Anterior cingulate cortex (tissue), 58 donors: ENCODE measurements at places on chromosomes 1 and 21.

DNA sequence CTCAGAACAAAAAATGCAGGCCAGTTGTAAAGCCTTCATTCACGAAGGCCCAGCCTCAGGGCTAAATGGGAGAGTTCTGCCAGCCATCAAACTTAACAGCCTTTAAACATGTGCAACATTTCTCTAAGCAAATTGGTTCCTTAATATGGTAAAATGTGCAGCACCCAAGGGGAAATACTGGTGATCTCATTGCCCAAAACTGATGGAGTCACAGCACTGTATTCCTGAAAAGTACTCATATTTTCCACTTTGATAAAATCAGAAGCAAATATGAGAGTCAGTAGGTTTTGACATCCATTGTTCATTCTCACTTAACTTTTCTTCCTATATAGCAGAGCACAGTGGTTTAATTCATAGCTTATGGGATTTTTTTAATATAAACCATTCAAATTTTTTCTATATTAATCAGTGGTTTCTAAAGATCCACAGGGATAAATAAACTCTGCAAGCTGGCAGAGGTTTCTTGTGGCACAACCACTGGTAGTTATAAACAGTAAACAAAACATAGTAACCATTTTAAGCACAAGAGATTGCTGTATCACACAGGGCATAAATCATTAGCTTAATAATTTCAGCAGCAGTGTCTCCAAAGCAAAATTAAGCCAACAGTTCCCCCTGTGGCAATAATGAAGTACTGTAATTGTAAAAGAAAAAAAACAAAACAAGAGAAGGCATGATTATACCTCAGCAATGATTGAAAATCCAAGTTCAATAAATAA, 106.9 kb upstream of the LYPLAL1 start:
- no peak for DNase-seq

DNA sequence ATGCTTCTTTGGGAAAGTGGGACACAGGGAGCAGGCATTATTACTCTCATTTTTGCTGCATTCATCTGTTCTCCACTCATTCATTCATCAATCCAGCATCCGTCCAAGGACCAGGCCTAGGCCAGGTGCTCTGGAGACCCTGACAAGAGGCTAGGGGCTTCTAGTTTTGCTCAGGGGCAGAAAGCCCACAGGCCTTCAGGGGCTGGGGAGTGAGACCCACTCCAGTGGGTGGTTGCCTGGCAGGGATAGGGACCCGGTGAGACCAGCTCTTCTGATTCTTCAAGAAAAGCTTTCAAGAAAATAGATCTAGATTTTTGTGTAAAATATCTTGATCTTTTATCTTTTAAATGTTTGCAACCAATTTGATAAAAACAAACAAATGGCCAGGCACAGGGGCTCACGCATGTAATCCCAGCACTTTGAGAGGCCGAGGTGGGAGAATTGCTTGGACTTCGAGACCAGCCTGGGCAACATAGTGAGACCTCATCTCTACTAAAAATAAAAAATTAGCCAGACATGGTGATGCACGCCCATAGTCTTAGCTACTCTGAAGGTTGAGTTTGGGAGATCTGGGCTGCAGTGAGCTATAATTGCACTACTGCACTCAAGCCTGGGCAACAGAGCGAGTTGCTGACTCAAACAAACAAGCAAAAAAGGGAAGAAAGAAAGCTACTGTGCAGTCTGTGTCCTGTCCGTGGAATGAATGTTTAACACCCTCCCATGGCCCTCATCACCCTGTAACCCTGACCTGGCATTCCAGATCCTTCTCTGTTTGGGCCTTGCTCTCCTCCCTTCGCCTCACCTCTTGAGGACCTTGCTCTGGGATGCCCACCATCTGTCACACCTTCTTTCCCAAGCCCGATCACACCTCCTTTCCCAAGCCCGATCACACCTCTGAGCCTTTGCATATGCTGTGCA, 17.3 kb upstream of the LRP8 start:
- DNase-seq = no peak

GRCh38 chr1:219365451-219365850, 191.8 kb downstream of the LYPLAL1 start:
- DNase-seq = no peak

DNA sequence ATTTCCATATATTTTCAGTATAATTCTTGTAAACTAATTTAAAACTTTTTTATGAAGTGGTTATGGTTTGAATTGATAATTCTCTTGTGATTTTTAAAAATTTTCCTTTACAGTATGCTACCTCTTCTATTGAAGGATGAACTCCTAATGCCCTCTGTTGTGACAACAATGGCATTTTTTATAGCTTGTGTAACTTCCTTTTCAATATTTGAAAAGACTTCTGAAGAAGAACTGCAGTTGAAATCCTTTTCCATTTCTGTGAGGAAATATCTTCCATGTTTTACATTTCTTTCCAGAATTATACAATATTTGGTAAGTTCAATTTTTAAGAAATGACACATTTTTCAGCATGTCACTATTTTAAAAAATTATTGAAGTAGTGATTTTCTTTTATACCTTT, 61.4 kb downstream of the ALG6 start:
- no peak for DNase-seq

GRCh38 chr1:20071416-20071815, 1.4 kb downstream of the PLA2G5 start:
- DNase-seq = no peak

DNA sequence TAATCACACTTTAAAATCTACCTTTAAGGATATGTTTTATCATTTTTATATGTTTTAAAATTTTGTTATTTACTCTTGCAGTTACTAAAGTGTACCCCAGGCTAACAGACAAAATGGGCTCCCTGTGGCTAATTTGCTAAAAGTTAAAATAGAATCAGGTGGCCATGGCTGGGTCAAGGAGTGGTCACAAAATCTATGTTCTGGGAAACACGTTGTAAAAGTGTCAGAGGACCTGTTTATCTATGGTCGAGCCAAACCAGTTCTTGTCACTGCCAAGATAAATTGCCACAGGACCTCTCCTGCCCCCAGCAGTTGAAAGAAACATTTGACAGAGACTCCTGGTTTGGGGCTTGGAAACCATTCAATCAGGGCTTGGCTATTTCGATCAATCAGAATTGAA, 21.2 kb upstream of the TTLL7 start:
- no peak for DNase-seq

GRCh38 chr21:44461464-44462001, 6.2 kb downstream of the LRRC3 start:
- DNase-seq = no peak

GRCh38 chr1:211843018-211843417, 12.5 kb upstream of the LPGAT1 start:
- DNase-seq = no peak

GRCh38 chr1:22257290-22258275, 114.7 kb upstream of the WNT4 start:
- no peak for DNase-seq

DNA sequence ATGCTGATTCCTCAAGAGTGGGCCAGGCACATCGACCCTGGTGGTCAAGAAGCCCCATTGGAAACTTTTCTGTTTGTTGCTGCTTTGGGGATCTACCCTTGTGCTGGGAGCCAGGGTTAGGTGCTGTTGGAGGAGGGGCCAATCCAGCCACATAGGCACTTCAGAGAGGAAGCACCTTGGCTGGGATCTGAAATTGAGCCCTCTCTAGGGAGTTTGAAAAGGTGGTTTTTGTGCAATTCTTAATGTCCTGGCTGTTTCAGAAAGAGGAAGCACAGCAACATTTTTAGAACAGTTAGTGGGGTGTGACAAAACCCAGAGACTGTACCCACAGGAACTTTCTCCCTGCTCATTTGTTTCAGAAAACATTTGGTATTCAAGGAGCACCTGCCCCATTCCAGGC, 17.2 kb upstream of the BEND5 start:
- no peak for DNase-seq

GRCh38 chr1:46529031-46529630, 22.3 kb downstream of the KNCN start:
- no peak for DNase-seq

DNA sequence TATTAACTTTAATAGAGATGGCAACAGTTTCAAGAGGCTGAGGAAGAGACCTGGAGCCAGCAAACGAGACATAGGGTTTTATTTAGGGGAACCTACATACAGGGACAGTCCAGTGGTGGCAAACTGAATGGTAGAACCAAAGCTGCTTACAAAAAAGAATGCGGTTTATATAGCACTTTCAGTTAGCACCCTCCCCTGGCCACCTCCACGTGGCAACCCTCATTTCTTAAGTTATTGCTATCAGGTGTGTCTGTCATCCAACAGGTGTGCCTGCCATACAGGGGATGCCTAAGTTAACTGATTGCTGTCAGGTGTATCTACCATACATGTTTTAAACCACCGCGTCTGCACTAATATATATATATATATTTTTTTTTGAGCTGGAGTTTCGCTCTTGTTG, 129.2 kb upstream of the DUSP10 start:
- DNase-seq = no peak

GRCh38 chr1:44724296-44724954, 6.5 kb downstream of the RNU5D-1 start:
- no peak for DNase-seq
